ENCODE measurements at places on chromosomes 1 and 21.

DNA sequence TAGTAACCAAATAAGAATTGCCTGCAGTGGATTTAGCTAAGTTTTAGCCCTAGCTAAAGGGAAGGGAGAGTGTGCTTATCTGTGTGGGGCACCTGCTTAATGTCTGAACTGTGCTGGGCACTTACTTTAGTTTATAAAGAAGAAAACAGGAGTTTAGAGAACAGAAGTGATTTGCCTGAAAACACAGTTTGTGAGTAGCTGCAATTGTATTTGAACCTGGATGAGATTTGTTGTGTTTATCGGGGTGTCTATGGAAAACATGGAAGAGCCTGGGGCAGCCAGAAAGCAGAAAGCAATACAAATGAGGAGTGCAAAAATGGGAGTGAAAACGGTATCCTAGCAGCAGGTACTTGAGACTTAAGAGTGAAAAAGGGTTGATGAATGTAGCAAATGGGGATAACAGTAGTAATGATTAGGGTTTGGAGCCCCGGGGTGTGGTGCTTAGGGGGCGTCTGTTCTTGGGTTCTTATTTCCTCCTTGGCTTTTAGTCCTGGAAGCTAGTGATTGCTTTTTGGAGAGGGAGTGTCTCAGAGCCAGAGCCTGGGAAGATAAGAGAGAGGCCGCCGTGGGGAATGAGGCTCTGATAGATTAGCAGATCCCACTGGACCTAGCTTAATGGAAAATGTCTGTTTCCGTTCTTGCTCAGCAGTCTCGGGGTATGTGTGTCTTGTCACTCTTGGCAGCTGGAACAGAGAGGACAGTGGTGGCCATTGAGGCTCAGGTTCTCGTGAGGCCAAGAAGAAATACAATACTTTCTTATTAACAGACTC lies 5.6 kb downstream of the PRCC start:
- no peak for DNase-seq

DNA sequence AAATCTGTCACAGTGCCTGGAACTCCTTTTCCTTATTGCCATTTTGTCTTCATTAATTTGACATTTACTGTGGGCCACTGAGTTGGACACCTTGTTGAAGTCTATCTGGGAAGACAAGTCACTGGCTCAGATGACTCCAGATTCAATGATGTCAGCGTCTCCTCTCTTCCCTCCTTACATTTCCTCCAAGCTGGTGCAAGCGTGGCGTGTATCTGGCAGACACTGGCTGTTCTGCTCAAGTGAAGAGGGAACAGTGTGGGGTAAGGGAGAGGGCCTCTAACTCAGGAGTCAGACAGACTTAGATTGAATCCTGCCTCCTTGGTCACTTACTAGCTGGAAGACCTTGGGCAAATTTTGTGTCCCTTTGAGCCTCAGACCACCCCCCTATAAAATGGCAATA lies 8.7 kb upstream of the ZNF691 start:
- no peak for DNase-seq

DNA sequence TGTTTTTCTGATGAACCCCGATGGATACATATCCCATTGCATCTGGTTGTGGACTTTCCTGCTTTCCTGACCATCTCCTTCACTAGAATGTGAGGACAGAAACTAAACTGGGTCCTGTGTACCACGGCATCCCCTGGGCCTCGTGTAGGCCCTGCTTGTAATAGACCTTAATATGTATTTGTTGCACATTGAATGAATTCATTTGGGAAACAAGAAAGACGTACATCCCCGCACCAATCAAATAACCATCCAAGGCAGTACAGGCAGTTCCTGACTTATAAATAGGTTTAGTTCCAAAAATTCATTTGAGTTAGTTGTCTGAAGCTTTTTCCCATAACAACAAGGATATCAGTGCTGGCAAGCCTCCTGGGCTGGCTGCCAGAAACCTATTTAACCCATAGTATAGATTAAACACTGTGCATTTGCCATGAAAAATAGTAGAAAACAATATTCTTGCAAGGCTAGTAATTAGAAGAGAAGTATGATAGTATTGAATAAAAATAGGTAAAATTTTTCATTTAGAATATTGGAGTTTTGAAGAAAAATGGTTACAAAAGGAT lies 81.8 kb upstream of the CD34 start:
- no peak for DNase-seq

DNA sequence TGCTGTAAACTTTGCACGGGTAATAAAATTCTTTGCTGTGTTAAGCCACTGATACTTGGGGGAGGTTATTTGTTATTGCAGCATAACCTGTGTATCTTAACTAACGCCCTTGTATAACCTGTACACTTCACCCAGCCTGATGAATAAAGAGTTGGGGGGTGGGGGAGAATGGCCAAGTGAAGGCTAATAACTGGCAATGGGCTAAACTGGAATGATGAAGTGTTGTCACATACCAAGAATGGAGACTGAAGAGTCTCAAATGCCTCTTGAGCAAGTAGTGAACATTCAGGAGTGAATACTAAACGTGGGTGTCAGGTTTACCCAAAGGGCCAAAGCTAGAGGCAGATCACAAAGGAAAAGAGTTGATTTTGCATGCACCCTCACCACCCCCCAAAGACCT lies 169.4 kb downstream of the C1orf94 start:
- no peak for DNase-seq

- no peak for DNase-seq
Measured at GRCh38 chr21:44875316-44875700, 1.8 kb upstream of the PTTG1IP start.

All from astrocyte of the cerebellum (primary cell).